ENCODE measurements at places on chromosomes 12 and 14.
A peak's percentile ranks its signal among the peaks of the same experiment; 100 is the strongest.

- no peak for DNase-seq
Measured at GRCh38 chr14:99530407-99531155, 49.4 kb downstream of the CCNK start.

GRCh38 chr14:61893371-61893940 lies 131.2 kb downstream of the SNAPC1 start:
- DNase-seq, result no peak

GRCh38 chr12:54740882-54741281 lies 92.7 kb upstream of the DCD start:
- DNase-seq, result no peak

DNA sequence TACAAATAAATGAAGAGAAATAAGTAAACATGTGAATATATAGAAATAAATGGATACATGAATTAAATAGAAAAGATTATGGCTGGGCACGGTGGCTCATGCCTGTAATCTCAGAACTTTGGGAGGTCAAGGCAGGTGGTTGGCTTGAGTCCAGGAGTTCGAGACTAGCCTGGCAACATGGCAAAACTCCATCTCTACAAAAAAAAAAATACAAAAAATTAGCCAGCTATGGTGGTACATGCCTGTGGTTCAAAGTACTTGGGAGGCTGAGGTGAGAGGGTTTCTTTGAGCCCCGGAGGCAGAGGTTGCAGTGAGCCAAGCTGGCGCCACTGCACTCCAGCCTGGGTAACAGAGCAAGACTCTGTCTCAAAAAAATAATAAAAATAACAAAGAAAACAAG lies 5.1 kb upstream of the CLEC7A start:
- no peak for DNase-seq

GRCh38 chr14:77043177-77043983 lies 14.9 kb upstream of the IRF2BPL start:
- DNase-seq, result no peak

DNA sequence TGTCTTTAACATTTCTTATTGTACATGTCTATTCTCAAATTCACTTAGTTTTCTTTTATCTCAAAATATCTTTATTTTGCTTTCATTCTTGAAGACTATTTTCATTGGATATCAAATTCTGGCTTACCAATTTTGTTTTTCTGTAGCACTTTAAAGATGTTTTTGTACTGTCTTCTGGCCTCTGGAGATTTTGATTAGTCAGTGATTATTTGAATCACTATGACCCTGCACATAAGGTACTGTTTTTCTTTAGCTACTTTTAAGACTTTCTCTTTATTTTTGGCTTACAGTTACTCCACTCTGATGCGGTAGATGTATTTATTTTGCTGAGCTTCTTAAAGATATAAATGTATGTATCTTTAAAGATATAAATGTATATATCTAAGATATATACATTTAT lies 49.6 kb downstream of the MYRFL start:
- no peak for DNase-seq

DNA sequence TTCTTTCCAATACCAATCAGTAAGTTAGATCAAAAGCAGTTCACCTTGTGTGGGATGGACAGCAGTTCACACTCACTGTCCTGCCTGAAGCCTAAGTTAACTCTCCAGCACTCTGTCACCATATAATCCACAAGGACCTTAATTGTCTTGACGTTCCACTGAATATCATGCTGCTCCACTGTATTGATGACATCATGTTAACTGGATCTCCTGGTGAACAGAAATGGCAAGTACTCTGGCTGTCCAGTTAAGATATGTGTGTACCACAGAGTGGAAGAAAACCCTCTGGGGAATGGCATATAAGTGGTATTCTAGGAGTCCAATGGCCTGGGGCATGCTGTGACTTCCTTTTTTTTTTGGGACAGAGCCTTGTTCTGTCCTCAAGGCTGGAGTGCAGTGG lies 16.2 kb downstream of the CDKL1 start:
- DNase-seq, result no peak

DNA sequence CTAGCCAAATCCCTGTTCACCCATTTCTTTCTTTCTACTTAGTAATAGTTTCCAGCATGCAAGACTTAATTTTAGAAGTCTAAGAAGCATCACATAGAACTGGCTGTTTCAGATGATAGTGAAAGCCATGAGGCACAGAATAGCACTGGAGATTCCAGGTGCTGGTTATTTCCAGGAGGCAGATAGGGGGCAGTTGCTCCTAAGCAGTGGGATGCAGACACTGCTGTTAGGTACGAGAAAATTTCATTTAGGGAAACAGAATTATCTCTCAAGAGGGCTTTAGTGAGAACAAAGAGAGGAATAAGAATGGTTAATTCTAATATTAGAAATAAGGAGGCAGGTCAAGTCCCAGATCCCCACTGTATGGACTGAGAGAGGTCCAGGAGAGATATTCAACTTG lies 3.6 kb upstream of the MDGA2 start:
- no peak for DNase-seq

DNA sequence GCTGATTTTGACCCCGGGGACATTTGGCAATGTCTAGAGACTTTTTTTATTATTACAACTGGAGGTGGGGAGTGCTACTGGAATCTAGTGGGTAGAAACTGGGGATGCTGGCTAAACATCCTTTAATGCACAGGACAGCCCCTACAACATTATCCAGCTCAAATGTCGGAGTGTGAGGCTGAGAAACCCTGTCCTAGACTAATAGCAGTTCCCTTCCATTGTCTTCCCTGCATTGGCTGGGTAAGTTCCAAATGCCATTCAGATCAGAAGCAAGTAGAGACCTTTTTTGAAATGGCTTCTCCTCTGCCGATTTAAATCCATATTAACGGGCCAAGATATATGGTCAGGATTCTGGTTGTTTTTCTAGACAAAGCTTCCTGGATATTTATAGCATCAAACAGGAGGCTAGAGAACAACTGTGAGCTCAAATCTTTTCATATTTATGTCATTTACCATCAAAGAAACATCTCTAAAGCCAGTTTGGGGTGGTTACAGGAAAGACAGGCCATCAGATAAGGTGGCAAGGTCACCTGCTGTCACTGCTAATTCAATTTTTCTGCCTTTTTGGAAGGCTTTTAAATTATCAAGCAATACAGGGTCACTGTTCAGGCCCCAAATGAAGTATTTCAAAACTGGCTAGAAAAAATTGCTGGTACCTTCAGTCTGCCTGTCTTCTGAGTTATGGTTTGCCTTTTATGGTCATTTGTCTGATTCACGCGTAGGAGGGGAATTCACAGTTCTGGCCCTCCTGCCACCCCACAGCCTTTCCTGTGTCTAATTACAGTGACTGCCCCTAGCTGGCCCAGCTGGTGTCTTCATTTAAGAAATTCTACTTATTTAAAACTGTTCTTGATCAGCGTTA lies 20.1 kb upstream of the AKAP5 start:
- peak; percentile 40 for DNase-seq

DNA sequence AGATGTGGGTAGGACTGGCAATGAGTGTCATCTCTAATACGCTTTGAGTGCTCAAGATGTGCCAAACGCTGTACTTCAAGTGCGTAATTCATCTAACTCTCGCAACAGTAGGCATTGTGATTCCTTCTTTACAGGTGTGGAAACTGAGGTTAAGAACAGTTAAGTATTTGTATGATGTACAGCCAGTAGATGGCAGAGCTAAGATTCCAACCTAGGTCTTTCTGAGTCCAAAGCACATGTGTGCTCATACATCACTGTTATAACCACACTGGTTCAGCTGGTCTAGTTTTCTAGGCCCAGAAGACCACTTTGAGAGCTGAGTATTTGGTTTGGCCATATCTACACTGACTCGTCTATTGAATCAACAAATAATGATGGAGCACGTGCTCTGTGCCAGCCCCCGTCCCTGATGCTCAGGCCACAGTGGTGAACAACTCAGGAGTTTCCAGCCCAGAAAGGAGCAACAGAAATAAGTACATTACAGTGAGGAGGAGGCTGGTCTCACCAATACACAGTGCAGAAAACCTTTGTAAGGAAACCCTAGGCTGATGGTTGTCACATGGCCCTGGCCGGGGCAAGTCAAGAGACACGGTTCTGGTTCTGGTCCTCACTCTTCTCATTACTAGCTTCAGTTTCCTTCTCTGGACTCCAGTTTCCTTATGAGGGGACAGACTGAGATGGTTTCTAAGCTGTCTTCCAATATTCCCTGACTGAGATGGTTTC lies 69.3 kb upstream of the SCN8A start:
- no peak for DNase-seq
